ENCODE measurements at places on chromosomes 7 and 10. TPM values are rescaled to one million over a fixed set of nuclear protein-coding genes. Genes with fewer than 3 reads are reported as not detected.

DNA sequence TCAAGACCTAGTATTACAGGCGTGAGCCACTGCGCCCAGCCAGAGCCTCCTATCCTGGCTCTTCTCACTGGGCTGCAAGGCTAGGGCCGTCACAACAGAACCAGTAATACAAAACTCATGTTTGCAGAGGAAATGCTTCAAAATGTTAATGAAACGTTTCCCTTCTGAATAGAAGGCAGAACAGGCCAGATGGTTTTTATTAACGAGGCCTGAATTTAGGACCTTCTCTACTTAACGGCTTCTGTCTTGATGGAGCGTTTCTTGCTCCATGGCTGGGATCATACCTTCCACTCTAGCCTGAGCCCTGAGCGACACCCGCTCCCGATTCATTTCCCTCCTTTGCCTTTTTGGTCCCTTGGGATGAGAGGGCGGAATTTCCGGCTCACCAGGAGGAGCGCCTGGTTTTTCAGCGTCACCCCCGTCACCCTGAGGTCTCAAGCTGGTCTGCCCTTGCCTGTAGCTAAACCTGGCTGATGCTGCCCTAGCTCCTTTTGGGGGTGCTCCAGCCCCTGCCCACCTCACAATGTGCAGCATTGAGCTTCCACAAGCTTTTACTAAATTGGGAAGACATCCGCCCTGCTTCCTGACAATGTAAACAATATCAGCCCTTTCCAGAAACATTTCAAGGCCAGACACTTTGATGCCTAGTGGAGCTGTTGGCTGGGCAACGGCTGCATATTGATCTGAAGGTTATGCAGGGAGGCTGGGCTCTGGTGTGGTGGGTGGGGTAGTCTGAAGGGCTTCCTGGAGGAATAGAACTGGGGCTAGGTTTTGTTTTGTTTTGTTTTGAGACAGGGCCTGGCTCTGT is 5.2 kb downstream of the CLIP2 start:
- no peaks in the 10 kb centered on the region for H3K27me3 ChIP-seq
- no peak overlapping the region for H3K4me3 ChIP-seq
- no peak overlapping the region for H3K27ac ChIP-seq
- peaks cover 10% of the 10 kb centered on the region for H3K4me1 ChIP-seq
- no peak for DNase-seq

GRCh38 chr10:3737864-3738263 is 47.1 kb downstream of the KLF6 start:
- no peaks in the 10 kb centered on the region for H3K36me3 ChIP-seq
- H3K4me1 ChIP-seq = peaks cover 1% of the 10 kb centered on the region
- H3K4me3 ChIP-seq = no peak overlapping the region
- H3K27ac ChIP-seq = no peak overlapping the region
- DNase-seq = no peak

- peak overlapping the region; percentile 37 for H3K27ac ChIP-seq
- peak overlapping the region; percentile 50 for H3K4me3 ChIP-seq
- peaks cover 72% of the 10 kb centered on the region for H3K4me1 ChIP-seq
- H3K27me3 ChIP-seq = no peaks in the 10 kb centered on the region
Observed at GRCh38 chr10:6148251-6148701, 54.5 kb upstream of the PFKFB3 start.

DNA sequence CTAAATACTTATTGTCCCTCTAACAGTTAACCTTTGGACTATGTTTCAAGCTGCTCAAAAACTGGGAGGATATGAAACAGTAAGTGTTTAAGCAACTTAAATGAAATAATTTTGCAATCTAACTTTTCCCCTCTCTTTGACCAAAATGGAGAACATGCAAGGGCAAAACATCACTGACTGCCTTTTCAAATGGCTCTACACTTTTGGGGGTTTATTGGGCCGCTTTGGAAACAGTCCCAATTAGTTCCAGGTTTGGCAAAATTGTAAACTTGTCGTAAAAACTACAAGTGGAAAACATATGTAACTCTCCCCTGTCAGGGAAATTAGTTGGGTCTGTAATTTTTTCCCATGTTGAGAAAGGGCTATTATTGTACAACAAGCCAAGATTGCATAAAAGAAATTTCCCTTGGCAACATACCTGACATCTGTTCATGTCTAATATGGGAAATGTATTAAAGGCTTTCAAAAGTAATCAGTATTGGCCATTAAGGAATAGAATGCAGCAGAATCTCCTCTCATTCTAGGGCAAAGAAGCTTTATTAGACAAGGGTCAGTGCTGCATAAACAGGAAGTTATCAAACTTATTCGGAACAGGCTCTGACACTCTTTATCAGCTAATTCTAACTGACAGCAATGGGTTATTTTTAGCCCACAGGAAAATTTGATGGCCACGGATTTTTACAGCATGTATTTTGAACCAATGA is 157.9 kb downstream of the ARID5B start:
- no peaks in the 10 kb centered on the region for H3K27me3 ChIP-seq
- H3K36me3 ChIP-seq = peaks cover 55% of the 10 kb centered on the region
- no peak overlapping the region for H3K4me3 ChIP-seq
- H3K4me1 ChIP-seq = no peaks in the 10 kb centered on the region

Gene SMC3
- 70.2 TPM for polyA plus RNA-seq
